ENCODE measurements at places on chromosomes 2 and 18. TPM values are rescaled to one million over a fixed set of nuclear protein-coding genes. Genes with fewer than 3 reads are reported as not detected.
A peak's percentile ranks its signal among the peaks of the same experiment; 100 is the strongest.

DNA sequence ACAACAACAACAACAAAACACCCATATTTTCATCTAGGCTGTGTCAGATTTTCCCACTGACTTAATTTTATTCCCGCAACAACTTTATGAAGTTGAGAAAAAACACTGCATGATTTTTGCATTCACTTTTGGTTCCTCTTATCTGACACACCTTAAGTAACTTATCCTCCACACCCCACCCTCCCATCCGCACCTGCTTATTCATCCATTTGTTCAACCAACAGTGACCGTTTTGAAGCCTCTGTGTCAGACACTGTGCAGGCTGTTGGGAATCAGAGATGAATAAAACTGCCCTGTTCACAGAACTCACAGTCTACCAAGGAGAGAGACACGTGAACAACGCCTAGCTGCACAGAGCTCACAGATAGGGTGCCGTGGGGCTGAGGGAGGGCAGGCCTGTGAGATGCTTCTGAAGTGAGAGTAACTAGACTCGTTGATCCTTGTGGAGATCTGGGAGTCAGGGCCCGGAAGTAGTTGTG, 7.4 kb downstream of the CNNM4 start:
- no peak overlapping the region for H3K4me3 ChIP-seq
- H3K4me1 ChIP-seq: peaks cover 9% of the 10 kb centered on the region
- H3K27ac ChIP-seq: no peak overlapping the region
- DNase-seq: no peak

DNA sequence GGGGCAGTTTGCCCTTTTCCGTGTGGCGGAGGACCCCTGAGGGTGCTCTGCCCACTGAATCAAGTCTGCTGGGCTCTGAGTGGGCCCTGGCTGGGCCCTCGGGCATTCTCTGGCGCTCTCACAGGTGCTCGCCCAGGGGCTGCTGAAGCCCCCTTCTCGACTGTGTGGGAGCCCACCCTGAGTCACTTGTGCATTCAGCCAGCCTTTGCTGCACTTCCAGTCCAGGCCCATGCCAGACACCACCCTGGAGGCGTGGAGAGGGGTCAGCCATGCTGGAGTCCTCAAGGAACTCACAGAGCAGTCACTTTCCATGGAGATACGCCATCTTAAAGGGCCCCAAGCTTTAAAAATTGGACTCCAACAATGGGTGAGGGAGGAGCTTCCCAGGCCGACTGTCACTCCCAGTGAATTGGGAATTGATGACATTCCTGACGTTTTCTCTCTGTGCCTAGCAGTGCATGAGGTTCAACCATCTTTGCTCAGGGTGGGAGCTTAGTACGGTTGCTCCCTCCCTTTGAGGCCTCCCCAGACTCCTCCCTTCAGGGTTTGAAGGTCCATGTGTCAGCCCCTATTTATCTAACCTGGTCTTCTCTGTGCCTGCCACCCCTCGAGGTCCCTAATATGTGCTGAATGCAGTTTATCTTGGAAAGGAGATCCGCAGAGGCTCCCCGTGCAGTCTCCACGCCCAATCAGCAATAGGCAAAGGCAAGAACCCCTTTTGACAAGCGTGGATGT, 71.8 kb upstream of the HS6ST1 start:
- no peaks in the 10 kb centered on the region for H3K36me3 ChIP-seq
- no peaks in the 10 kb centered on the region for H3K4me1 ChIP-seq
- no peak overlapping the region for H3K27ac ChIP-seq

GRCh38 chr2:52995424-52995823, 772.2 kb upstream of the CHAC2 start:
- no peak overlapping the region for H3K4me3 ChIP-seq
- H3K27me3 ChIP-seq: no peaks in the 10 kb centered on the region
- H3K36me3 ChIP-seq: no peaks in the 10 kb centered on the region
- no peak for DNase-seq
- H3K27ac ChIP-seq: no peak overlapping the region

DNA sequence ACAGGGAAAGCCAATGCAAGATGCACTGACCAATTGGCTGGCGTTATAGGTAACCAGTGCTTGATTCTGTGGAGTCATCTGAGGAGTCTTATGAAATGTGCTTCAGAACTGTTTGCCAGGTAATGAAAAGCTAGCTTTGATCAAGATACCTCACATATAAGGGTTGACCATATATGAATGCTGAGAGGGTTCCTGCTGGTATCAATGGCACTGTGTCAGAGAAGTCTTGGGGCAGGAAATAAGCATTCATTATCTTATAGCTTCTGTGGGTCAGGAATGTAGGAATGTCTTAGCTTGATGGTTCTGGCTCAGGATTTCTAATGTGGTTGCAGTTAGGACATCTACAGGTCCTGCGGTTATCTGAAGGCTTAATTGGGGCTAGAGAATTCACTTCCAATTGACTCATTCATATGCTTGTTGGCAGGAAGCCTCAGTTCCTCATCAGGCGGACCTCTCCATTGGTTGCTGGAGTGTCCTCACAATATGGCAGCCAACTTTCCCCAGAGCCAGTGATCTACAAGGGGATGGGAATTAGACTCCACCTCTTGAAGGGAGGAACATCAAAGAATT, 22.1 kb upstream of the TCF7L1 start:
- H3K27ac ChIP-seq: peak overlapping the region; percentile 33
- peaks cover 22% of the 10 kb centered on the region for H3K4me1 ChIP-seq

The LYPD6 gene
- total RNA-seq: 0.59 TPM

The MEX3C gene
- 41.6 TPM for total RNA-seq
